ENCODE measurements at places on chromosomes 1 and 21. TPM values are rescaled to one million over a fixed set of nuclear protein-coding genes. Genes with fewer than 3 reads are reported as not detected.

DNA sequence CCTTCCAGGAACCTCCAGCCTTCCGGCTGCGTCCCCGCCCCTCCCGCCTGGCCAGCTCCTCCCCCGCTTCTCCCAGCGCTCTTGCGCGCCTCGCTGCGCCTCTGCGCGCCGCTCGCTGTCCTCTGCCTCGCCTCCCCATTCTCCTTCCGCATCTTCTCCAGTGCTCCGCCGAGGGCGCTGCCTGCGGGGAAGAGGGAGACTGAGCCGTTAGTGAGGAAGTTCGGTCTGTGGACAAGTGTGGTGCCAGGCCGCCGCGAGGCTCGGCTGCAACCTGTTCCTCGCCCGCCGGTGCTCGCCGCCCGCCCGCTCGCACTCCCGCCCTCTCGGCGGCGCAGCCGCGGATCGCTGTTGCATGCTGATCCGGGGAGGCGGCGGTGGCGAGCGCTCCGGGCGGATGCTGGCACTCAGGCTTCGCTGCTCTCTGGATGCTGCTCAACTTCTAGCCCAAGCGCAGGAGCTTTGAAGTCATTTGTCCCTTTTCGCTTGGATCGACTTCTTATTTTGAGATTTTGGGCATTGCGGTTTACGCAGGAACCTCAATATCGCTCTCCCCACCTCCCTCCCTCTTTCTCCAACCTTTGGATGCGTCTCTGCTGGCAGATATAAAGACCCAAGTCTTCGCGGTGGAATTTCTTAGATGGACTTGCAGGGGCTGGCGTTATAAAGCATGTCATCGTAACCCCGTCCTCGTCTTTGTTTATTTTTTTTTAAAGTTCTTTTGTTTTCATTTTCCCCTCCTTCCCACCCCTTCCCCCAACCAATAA lies 614 bp upstream of the CACNA1E start:
- no peak for DNase-seq

DNA sequence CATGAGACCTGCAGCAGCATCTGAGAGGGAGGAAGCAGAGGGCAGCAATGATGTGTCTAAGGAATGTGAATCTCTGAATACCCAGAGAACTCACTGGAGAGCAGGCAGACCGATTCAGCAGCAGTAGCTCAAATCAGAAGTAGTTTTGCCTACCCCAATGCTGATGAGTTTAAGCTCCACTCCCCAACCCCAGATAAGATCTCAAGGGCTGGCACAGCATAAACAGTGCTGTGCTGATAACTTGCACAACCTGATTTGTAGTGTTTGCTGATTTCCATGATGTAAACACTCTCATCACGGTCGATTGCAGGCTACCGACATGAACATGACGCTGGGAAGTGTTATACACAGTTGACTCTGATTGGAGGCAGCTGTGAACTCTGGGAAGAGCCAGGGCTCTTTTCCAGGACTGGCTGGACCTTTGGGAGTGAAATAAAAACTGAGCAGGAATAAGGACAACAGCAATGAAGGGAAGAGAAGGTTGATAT lies 11.2 kb upstream of the HMGCS2 start:
- DNase-seq, result no peak

GRCh38 chr1:41417746-41418145 lies 56.5 kb downstream of the FOXO6 start:
- DNase-seq, result no peak

Gene LMOD1
- not detected for total RNA-seq

- no peak for DNase-seq
These were observed 25.6 kb downstream of the SAMSN1 start for GRCh38 chr21:14520535-14520934.

- DNase-seq, result no peak
These were observed 32.8 kb upstream of the IFFO2 start for GRCh38 chr1:18989176-18989799.

Gene ASPM
- 0.62 TPM for total RNA-seq
